ENCODE measurements at places on chromosomes 13 and 19.

GRCh38 chr13:113365971-113366588, 2.1 kb upstream of the GRTP1 start:
- no peak for DNase-seq

GRCh38 chr13:70856025-70856424, 747.8 kb upstream of the KLHL1 start:
- no peak for DNase-seq

GRCh38 chr19:15976836-15977689, 28.3 kb downstream of the OR10H4 start:
- no peak for DNase-seq

DNA sequence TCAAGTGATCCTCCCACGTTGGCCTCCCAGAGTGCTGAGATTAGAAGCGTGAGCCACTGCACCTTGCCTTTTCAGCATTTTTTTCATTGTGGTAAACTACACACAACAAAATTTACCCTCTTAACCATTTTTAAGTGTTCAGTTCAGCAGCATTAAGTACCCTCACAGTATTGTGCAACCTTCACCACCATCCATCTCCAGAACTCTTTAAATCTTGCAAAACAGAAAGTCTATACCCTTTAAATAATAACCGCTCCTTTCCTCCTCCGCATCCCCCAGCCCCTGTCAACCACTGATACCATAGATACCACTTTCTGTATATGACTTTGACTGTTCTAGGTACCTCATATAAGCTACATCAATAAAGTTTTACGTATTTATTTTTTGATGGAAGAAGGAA, 20.8 kb upstream of the CASP14 start:
- no peak for DNase-seq

GRCh38 chr13:99124794-99125316, 75.8 kb upstream of the UBAC2 start:
- DNase-seq, result no peak

DNA sequence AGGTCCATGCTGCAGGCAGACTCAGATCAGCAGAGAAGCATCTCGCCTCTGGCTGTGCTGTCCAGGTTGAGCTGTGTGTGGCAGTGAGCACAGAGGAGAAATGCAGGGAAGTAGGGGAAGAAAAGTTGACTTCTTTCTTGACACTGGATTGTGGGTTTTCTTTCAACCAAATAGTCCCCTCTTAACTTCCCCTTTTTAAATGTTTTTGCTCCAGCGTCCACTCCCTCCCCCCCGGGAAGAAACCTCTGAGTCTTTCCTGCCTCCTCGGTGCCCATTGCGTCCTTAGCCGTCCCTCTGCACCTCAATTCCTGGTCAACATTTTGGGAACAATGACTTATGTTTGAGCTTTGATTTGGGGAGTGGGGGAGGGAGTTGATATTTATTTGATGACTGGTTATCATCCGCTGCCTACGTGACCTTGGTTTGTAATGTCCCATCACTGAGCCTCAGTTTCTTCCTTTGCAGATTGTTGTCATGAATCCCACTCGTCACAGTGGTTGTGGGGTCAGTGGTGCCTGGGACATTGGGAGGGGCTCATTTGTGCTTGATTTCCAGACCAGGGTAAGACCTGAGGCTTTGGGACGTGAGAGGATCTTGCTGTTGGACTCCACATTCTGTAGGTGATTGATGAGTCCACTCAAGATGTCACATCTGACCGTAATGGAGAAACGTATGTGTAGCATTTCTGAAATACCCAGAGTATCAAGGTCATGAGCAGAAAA, at the start of gene LILRB2:
TSS of gene LILRB2 (minus strand) at position 104 of the 722 bp plus-strand sequence. CDS start 614 bp downstream, outside the sequence.
- DNase-seq, result no peak

GRCh38 chr19:39282021-39282420, 13.8 kb downstream of the IFNL2 start:
- no peak for DNase-seq

DNA sequence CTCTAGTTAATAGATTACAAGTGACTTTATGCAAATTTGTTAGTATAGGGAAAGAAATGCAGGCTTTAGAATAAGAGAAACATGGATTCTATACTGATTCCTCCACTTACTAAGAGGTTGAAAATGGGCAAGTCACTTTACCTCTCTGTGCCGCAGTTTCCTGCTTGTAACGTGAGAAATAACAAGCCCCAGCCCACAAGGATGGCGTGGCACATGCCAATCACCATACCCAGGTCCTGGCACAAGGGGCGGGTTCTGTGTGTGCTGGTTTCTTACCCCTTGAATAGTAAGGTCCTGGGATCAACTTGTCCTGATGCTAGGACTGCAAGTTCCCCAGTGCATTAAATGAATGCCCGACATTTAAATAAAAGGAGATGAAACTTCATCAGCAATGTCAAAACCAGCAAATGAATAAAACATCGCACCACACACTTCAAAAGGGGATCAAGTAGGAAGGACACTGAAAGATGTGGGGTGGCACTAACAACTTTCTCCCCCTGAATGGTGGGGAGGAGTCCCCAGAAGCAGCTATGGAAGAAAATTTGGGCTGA, 7.9 kb upstream of the SIGLEC9 start:
- DNase-seq, result no peak

DNA sequence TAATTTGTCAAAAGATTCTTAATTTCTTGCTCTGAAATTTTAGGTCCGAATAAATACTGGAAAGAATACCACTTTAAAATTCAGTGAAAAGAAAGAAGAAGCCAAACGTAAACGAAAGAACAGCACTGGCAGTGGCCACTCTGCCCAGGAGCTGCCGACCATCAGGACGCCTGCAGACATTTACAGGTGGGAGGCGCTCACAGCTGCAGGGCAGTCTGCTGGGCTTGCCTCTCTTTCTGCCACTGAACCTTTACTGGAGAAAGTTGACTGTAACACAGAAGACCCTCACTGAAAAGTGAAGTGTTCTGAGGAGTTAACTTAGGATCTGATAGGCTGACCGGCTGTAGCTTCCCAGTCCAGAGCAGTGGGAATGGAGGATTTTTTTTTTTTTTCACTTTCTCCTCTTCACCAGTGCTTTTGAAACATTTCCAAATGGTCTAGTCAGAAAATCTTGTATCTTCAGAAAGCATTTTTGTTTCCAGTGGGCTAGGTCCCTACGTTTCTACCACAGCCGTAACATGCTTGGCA, 69.1 kb downstream of the URI1 start:
- DNase-seq, result no peak

DNA sequence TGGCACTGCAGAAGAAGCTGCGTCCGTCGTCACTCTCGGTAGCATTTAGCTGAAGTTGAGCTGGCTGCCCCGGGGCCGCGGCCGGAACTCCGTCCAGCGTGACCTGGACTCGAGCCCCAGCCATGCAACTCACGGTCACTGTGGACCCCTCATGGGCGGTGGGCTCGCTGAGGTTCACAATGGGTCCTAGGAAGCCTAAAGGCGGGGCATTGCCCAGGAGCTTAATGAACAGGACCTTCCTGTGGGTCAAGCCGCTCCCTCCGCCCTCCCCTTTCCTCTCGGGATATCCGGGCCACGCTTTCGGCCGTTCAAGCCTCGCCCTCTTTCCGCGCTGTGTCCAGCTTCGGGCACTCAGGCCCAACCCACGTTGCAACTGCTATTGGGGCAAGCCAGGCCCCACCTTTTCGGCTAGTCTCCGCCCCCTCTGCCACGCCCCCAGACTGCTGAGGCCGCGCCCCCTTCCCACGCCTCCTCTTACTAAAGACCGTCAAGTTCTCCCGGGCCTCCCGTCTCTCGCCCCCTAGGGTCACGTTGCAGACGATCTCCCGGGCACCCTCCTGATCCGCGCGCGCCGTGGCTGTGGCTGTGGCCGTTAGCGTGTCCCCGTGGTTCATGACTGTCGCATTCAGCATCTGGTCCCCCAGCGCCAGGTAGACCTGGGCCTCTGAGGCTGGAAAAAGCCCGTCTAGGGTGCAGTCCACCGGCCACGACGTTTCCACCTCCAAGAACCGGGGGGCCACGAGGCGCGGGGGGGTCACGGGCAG, 1.4 kb upstream of the RAVER1 start:
- no peak for DNase-seq

DNA sequence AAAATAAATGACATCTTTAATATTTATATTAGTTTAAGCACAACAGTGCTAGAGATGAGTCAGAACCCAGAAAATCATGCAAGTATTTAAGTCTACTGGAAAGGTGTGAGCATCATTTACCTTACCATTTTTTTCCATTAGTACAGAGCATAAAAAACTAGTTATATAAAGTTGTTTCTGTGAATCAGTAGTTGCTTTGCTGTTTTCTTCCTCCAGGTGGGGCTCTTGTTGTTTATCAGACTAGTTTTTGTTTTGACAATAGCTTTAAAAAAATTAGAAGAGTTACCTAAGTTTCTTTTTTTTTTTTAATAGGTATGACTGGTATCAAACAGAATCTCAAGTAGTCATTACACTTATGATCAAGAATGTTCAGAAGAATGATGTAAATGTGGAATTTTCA, 12.7 kb downstream of the SUGT1 start:
- DNase-seq, result no peak

DNA sequence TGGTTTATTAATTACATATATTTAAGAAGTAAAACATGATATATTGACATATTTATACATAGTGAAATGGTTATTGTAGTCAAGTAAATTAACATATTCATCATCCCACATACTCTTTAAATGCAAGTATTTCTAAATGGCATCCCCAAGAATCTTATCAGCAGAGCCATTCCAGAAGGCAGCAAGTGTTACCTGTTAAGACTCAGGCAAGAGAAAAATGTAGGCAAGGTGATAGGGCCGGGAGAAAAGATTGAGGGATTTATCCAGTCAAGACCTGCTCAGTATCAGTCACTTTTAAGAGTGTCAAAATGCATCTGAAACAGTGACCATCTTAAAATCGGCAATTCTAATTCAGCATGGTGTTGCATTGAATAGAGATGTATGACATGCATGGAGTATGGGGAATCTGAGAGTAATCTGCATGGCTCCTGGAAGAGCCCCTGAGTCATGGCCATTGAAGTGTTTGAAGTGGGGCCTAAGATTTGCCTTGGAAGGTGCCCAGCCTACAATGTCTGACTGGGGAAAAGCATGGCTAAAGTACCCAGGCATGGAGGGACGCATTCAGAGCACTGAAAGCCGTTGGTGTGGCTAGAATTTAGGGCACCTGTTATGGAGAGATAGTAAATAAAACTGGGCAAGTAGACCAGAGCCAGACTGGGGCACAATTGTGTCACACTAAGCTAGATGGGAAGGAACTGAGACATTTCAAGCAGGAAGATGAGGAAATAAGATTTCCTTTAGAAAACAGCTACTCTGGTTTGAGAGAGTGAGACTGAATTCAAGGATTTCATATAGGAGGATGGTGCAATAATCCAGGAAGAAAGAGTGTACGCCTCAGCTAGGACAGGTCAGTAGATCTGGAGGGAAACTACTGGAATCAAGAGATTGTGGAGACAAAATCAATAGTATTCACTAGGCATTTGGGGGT, 25.0 kb upstream of the C1QTNF9B start:
- DNase-seq, result no peak

DNA sequence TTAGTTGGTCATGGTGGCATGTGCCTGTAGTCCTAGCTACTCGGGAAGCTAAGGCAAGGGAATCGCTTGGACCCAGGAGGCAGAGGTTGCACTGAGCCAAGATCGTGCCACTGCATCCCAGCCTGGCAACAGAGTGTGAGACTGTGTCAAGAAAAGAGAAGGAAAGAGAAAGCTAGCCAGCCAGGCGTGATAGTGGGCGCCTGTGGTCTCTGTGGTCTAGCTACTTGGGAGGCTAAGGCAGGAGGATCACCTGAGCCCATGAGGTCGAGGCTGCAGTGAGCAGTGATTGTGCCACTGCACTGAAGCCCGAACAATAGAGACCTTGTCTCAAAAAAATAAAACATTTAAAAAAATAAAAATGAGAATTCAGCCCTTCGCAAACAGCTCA, 33.3 kb downstream of the TIMM13 start:
- no peak for DNase-seq

DNA sequence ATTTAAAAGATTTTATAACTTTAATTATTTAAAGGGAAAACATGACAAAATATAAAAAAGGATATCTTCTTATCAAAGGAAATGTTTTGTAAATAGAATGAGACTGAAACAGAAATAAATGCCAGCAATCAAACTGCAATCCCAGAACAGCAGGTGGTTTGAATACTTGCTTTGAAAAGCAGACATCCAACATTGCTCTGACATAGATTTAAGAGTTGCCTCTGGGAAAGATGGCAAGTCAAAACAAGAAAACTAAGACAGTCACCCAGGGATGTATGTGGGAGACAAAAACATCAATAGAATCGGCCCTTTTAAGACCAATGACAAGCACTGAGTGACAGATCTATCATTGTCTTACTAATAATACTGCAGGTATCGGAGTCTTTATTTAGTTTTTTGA, 789.7 kb upstream of the GPC6 start:
- DNase-seq, result no peak

GRCh38 chr19:21587117-21587461, 81.7 kb downstream of the ZNF429 start:
- no peak for DNase-seq

DNA sequence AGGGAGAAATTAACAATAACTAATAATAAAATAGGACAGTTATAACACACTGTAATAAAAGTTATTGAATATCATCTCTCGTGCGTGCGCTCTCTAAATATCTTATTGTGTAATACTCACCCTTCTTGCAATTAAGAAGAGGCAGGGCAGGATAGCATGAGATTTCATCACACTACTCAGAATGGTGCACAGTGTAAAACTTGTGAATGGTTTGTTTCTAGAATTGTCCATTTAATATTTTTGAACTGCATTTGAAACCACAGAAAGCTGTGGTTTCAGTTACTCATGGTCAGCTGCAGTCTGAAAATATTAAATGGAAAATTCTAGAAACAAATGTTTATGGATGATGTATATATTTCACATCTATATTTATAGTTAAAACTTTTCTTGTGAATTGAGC, 161.1 kb downstream of the DCT start:
- no peak for DNase-seq

DNA sequence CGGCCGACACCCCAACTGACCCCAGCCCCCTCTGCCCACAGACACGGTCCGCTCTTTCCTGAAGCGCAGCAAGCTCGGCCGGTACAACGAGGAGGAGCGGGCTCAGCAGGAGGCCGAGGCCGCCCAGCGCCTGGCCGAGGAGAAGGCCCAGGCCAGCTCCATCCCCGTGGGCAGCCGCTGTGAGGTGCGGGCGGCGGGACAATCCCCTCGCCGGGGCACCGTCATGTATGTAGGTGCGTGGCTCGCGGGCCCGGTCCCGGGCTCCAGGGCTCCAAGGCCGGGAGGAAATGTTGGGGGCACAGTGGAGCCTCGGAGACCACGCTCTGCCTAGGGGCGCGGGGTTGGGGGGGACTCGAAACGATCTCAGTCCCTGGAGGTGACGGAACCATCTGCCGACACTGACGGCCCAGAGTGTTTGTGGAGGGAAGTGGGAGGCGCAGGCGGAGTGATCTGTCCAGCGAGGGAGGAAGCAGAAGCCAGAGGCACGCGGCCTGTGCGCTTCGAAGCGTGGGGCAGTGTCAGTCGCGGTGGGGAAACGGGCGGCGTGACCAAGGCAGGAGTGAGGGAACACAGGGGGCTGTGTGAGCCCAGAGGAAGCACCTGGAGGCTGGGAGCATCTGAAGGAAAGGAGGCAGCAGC, 6.3 kb downstream of the TBCB start:
- no peak for DNase-seq

Data from caudate nucleus (tissue), 63 donors.